ENCODE measurements at places on chromosomes 12 and 14.

DNA sequence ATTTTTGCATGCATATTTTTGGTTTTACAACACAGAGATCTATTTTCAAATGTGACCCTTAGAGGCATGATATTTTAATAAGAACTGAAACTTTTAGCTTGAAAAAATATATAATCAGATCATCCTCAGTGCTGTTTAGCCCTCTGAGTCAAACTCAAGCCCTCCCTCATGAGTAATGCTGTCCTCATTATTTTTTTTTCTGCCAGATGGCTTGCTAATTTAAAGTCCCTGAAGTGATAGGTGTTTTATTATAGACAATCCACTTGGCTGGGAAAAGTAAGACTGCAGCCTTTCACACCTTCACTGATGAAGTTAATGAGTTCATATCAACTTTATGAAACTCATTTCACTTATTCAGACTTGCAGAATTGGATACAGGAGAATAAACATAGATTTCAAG, 227.7 kb downstream of the SLC16A7 start:
- DNase-seq: no peak

- DNase-seq: no peak
These were observed 180.4 kb downstream of the KIF26A start for GRCh38 chr14:104318558-104319490.

DNA sequence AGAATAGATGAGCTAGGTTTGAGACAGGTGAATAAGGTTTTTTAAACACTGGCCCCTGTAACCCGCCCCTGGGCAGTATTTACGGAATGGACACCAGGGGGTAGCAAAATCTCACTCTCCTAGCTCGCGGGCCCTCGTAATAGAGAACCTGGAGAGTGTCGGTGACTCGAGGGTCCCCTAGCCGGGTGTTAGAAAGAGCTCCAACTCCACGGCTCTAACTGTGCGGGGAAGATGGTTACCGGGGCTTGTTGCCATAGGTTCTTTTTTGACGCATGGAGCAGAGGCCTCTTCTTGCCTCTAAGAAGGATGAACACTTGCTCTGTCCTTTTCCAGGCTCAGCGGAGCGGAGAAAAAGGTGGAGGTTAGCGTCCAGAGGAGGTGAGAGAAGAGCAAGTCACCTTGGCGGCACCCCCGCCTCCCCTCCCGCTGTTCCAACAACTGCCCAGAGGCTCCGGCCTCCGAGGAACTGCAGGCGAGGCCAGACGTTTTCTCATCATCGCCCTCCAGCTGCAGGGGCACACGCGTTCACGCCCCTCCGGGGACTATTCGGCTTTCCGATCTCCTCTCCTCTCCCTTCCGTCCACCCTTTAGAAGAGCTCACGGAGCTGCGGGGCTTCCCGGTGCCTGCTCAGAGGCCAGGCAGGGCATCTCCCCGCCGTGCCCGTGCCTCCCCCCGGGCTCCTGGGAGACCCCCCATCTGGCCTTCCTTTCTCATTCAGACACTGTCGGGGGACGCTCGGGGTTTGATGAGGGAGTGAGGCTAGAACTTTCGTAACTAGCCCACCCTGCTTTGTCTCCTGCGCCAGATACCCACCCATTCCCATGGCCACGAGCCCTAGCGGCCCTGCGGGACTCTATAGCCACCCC, 1.4 kb upstream of the ARHGEF40 start:
- no peak for DNase-seq

- no peak for DNase-seq
These were observed 48.8 kb upstream of the SLCO1C1 start for GRCh38 chr12:20646239-20646827.

- no peak for DNase-seq
These were observed 104.0 kb upstream of the SLC16A7 start for GRCh38 chr12:59491877-59492276.

DNA sequence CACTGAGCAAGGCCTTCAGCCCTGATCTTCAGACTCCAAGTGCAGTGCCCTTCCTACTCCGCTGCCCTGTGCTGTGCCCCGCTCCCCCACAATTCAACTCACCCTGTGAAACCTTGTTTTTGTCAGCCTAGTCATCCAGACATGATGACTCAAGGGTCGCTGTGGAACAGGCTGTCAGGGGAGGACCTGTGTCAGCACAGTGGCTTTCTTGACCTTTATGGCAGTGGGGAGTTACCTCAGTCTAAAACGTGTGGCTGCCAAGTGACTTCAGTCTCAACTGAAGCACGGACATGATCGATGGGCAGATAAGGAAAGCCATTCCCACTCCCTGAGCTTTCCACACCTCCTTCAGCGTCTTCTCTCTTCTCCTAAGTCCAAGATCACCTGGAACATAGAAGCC, 16.3 kb upstream of the FLVCR2 start:
- no peak for DNase-seq

GRCh38 chr12:6615802-6616201, 8.6 kb upstream of the CHD4 start:
- no peak for DNase-seq

GRCh38 chr12:15988983-15989755, 78.0 kb downstream of the DERA start:
- DNase-seq: no peak

GRCh38 chr12:8661751-8662150, 875 bp downstream of the MFAP5 start:
- no peak for DNase-seq

DNA sequence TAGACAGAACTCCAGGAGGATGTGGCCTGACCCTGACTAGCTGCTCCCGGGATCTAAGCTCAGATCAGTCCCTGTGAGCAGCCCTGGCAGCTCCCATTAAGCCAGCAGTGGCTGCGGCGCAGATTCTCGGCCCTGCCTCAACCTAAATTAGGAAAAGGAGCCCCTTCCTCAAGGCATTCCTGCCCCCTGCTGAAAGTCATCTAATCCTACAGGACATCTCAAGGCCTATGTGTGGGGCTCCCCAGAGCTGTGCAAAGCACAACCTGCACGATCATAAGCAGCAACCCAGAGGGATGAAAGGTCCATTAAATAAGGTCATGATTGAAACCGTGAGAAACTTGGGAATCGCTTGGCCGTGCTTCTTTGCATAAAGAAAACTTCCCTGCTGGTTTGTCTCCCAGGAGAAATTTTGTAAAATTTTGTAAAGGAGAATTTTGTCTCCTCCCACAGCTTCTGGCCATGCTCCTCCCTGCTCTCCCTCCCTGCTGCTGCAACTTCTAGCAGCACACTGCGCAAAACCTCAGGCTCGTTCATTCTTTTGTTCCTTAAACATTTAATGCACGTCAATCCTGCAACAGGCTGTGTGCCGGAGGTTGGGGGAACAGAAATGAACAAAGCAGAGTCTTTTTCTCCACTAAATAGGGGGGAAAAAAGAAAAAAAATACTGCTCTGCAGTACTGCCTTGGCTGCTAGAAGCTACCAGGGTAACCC, 96.6 kb upstream of the SLC35F4 start:
- no peak for DNase-seq

DNA sequence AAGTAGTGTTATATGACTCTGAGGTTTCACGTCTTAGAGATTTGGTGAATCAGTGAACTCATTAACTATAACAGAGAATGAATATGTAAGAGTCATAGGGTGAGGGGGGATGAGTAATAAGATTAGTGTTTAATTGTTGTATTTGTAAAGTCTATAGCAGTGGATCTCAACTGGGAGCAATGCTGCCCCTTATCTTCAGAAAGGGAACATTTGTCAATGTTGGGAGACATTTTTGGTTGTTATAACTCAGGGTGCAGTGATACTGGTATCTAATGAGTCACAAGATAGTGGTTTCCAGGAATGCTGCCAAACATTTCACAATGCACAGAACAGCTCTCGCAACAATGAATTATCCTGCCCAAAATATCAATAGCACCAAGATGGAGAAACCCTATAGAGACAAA, 1193.7 kb downstream of the GALC start:
- no peak for DNase-seq

DNA sequence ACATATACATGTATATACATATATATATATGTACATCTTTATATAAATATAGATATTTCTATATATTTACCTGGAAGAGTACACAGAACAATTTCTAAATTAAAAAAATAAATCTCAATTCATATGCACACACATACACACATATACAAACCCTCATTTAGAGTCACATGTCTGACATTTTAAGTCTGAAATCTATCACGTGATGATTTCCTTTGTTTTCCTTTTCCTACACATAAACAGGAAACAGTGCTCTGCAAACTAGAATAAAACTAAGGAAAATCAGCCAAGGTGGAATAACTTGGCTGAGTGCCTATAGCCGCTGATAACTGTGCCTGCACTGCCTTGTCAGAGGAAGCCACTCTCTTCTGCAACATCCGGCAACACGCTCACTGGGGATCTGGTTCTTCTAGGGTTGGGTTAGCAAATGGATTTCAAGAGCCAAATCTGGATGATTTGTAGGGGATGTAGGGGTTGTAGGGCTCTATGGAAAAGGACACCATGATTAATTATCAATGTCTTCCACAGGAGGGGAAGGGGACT, 480.7 kb downstream of the TMEM132D start:
- no peak for DNase-seq

DNA sequence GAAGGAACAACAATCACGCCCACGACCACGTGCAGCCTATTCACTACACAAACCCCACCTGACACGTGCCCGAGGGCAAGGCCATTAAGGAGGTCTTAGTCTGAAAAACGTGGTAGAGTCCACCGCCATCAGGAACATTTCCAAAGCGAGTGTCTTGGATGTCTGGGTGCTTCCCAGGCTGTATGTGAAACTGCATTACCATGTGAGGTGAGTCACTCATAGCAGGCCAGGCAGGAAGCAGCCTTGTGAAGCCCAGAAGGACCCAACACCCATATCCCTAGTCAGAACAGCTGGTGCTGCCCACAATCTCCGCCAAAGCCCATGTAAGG, 3.3 kb upstream of the KRT79 start:
- no peak for DNase-seq

DNA sequence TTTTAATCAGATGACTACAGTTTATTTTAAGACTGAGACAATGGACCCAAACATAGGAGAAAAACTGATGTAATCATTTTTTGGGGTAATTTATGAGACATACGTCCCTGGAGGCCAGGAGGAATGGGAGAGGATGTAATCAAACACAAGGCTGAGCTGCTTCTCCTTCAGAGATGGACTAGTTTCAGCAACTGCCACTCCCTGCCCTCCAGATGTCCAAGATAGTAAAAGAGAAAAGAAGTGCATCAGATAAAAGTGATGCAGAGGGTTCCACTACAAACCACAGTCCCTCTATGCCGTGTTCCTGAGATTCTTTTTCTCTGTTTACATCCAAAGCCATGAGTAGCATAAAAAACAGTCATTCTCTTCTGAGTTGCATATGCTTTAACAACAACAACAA, 101.1 kb downstream of the DACT1 start:
- no peak for DNase-seq

- DNase-seq: no peak
These were observed 36.1 kb upstream of the FBLN5 start for GRCh38 chr14:91983588-91983987.

GRCh38 chr12:128843538-128843937, 9.7 kb upstream of the GLT1D1 start:
- no peak for DNase-seq

- no peak for DNase-seq
These were observed 155.5 kb downstream of the PPM1H start for GRCh38 chr12:62779488-62779887.

GRCh38 chr12:34126805-34127204, 104.5 kb downstream of the ALG10 start:
- DNase-seq: no peak

GRCh38 chr14:39946807-39947206, 514.6 kb upstream of the FBXO33 start:
- DNase-seq: no peak

GRCh38 chr12:115930336-115930735, 347.2 kb downstream of the MED13L start:
- no peak for DNase-seq

DNA sequence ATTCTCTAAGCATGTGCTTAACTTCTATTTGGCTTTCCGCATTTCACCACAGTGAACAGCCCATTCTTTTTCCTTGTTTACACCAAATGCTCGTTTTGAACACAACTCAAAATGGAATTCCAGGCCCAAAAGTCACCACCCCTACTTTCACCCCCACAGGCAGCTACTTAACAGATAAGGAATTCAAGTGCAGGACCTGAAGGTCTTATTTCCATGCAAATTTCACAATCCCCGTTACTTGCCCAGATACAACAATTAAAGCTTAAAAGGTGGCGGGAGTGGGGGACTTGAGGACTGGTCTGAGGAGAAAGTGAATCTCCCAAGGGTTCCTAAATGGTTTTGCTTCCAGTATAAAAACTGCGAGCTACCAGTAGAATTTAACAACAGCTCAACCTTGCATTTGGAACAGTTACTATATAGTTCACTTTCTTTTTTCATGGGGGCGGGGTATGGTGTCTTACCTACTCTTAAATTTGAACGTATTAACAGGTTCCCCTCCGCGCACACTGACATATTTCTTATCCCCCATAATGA, 3.7 kb downstream of the USP44 start:
- no peak for DNase-seq

DNA sequence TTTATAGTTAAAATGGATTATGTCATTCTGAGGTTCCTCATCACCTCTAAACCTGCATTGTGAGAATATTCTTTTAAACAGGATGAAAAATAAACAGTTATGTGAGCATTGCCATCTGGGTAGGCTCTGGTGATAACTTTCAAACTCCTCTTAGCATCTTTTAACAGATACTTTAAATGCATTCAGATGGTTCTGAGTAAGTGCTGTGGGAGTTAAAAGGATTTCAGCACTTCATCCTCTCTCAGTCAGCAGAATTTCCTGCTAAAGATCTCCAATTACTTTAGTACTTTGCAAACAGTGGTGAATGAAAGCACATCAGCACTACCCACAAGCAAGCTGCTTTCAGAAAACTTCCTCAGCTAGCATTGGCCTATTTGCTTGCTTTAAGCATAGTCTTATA, 59.3 kb upstream of the TMTC1 start:
- DNase-seq: no peak

DNA sequence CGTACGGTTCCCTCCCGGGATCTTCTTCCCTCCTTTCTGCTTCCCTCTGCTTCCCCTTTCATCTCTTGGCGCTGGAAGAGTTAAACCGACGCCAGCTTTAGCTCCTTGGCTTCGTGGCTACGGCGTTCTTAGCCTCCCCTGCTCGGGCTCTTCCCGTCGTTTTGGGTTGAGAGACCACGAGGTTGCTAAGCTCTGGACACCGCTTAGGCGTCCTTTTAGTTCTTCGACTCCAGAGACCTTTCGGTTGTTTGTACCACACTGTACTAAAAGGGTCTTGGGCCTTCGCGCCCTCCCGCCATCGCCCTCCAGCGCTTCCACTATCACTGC, 545 bp downstream of the CPSF2 start:
- no peak for DNase-seq

GRCh38 chr12:96448300-96448699, 41.1 kb upstream of the CFAP54 start:
- DNase-seq: no peak

GRCh38 chr14:97692084-97692483, 894.9 kb downstream of the VRK1 start:
- no peak for DNase-seq

- no peak for DNase-seq
These were observed 7.4 kb downstream of the HNRNPC start for GRCh38 chr14:21261824-21262223.

GRCh38 chr12:82436354-82436753, 78.0 kb downstream of the METTL25 start:
- DNase-seq: no peak
